ENCODE measurements at places on chromosomes 11 and 22. TPM values are rescaled to one million over a fixed set of nuclear protein-coding genes. Genes with fewer than 3 reads are reported as not detected.
A peak's percentile ranks its signal among the peaks of the same experiment; 100 is the strongest.

GRCh38 chr11:1767399-1768140 is 3.8 kb upstream of the CTSD start:
- DNase-seq: no peak

GRCh38 chr22:29323641-29324040 is 8.1 kb upstream of the RASL10A start:
- no peak for DNase-seq

Gene GPHA2
- total RNA-seq: not detected

DNA sequence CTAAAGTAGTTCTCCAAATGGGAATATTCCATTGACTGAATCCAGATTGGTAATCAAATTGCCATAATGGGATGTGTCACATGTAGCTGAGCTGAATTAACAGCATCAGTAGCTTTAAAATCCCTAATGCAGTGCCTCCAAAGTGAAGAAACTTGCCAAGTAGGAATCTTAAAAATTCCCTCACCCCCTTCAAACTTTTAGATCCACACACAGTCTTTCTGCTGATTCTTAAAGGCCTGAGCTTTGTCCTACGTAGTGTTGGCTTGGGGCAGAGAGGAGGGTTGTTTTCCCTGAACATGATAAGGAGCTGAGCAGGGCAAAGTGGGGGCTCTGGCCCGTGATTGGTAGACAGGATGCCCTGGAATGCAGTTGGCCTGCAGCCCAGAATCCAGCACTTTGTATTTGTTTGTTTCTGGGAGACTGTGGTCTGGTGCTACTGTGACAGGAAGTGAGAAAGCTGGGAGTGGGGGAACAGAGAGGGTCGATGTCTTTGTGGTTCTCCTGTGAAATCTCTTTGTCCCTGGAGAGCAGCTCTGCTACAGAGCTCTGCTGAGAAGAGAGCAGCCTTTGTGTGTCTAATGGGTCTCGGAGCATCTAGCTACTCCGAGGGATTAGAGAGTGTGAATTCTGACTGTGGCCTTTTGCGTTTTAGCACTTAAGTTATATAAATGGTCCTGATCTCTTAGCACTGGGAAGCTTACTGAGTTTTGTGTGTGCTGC is 16.9 kb downstream of the CTNND1 start:
- DNase-seq: peak; percentile 100

- DNase-seq: peak; percentile 79
These were observed 32.2 kb downstream of the LIMK2 start for GRCh38 chr22:31244046-31244942.

DNA sequence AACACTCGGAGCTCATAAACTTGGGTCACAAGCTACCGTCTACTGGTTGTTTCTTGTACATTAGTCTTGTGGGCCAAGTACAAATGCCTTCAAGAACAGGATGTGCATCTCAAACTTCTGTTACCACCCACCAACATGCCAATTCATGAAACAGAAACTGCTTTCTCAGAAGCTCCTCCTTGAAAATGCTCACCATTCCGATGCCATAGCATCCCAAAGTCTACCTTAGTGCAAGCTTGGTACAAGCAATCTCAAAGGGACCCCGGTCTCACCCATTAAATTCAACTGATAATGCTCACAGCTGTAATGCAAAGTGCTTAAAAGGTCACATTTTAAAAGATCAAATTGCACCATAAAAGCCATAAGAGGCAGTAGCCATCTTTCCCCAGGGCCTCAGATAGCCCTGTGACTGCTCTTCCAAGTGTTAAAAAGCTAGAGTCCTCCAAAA is 31.8 kb upstream of the CCDC34 start:
- DNase-seq: no peak
